ENCODE measurements at places on chromosomes 7 and 10. TPM values are rescaled to one million over a fixed set of nuclear protein-coding genes. Genes with fewer than 3 reads are reported as not detected.

- no peak for DNase-seq
Measured at GRCh38 chr7:140294454-140294853, 103.9 kb downstream of the SLC37A3 start.

- no peak for DNase-seq
Measured at GRCh38 chr10:93028883-93029282, 31.7 kb upstream of the CYP26C1 start.

- DNase-seq: no peak
Measured at GRCh38 chr7:112143136-112143535, 63.1 kb downstream of the DOCK4 start.

Gene VAX1
- total RNA-seq: not detected

DNA sequence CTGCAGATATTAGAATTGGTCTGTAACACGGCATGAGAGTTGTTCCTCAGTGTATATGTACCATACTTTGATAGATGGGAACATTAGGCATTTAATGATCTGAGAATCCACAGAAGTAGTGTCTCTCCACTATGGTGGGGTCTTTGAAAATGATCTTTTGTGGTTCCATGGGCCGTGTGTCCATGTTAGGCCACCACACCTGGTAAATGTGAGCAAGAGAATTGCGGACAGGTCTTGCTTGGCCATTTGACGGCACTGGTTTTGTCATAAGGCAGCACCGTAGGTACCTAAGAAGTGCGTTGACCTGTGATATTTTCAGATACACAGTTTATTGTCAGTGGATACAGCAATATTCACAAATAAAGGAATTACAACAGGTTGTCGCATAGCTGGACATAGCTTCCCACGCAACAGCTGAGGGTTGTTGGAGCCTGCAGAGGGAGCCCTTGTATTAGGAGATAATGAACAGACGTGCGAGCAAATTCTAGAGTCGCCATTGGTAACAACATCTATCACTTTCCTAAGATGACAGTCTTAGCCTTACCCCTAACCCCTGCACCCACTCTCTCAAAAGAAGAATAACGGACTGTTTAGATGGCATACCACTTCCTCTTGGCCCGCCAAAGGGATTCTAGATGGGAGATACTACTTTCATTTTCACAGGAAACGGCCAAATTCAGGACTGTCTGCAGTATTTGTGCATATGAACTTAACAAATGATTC is 111.4 kb downstream of the COL28A1 start:
- peak; percentile 56 for DNase-seq

Gene CDC14C
- total RNA-seq: not detected

DNA sequence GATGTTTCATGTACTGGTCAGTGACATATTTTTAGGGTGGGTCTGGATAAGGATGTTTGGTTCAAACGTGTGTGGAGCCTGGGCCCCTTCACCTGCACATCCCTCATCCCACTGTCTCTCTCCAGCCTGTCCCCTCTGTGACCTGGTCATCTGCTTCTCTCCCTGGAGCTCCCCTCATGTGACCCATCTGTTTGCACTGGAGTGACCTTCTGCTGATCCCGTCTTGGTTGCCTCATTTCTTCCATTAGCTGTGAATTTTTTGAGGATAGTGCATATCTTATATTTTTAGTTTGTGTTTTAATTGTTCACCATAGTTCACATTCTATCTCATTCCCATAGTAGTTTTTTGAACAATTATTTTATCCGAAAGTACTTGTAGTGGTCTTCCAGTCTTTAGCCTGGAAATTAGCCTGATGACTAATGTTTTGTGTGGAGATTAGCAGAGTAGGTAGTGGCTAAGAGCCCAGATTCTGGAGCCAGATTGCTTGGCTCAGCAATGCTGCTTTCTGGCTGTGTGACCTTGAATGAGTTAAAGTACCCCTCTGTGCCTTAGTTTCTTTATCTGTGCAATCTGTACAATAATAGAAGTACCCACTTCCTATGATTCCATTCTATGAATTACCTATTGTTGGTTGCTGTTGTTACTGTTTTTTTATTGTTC is 224.5 kb downstream of the LRMDA start:
- no peak for DNase-seq

Gene ADCYAP1R1
- total RNA-seq: 0.35 TPM

Gene NEURL1
- 45.7 TPM for total RNA-seq

GRCh38 chr7:20735346-20736065 is 51.2 kb downstream of the SP8 start:
- DNase-seq: no peak

Gene MYOF
- 23.5 TPM for total RNA-seq

DNA sequence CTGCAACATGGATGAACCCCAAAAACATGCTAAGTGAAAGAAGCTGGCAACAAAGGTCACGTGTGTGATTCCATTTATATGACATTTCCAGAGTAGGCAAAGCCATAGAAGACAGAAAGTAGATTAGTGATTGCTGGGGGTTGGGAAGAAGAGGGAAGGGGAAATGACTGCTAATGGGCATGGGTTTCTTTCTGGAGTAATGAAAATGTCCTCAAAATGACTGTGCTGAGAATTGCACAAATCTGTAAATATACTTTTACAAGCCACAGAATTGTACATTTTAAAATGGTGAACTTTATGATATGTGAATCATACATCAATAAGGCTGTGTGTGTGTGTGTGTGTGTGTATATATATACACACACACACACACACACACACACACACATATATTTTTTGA is 15.8 kb downstream of the MMS19 start:
- no peak for DNase-seq

DNA sequence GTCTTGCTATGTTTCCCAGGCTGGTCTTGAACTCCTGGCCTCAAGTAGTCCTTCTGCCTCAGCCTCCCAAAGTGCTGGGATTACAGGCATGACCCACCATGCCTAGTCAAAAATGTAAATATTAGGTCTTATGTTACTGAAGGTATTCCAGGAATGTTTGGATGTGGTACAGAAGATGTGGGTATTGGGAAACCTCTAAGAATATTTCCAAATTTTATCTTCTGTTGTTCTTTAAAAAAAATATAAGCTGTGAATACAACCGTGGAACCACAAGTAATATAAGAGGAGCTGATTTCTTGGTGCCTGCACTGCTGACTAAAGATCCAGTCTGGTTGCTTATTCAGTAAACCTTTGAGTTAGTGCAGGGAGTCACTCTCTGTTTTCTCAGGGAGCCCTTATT is 178.3 kb downstream of the AUTS2 start:
- no peak for DNase-seq

- peak; percentile 34 for DNase-seq
Measured at GRCh38 chr10:86652361-86653202, 1.8 kb upstream of the OPN4 start.

Gene NUDT13
- total RNA-seq: 2.8 TPM

GRCh38 chr7:57867884-57868701 is 418.1 kb downstream of the ZNF716 start:
- no peak for DNase-seq

GRCh38 chr7:103888603-103889153 is 100.8 kb downstream of the RELN start:
- no peak for DNase-seq

DNA sequence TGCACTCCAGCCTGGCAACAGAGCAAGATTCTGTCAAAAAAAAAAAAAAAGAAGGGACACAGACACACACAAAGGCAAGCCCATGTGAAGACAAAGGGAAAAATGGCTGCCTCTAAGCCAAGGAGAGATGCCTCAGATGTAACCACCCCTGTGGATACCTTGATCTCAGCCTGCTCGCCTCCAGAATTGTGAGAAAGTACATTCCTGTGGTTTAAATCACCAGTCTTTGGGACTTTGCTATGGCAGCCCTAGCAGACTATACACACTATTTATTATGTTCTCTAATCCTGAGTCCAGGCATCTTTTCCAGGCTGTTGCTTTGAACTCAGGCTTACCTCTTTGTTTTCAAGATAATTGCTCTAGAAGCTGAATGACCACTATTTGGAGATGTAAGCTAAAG is 494.3 kb downstream of the GALNT17 start:
- DNase-seq: no peak

Gene SPDYE8
- not detected for total RNA-seq

- DNase-seq: no peak
Measured at GRCh38 chr10:126736727-126737126, 66.2 kb upstream of the C10orf90 start.

- no peak for DNase-seq
Measured at GRCh38 chr7:83691095-83691494, 42.2 kb upstream of the SEMA3E start.

Gene ST7
- total RNA-seq: 28.7 TPM

Gene CALCR
- total RNA-seq: not detected

Gene ITPRID1
- 7.4 TPM for total RNA-seq

- no peak for DNase-seq
Measured at GRCh38 chr10:43867667-43868565, 219.2 kb upstream of the ZNF32 start.

DNA sequence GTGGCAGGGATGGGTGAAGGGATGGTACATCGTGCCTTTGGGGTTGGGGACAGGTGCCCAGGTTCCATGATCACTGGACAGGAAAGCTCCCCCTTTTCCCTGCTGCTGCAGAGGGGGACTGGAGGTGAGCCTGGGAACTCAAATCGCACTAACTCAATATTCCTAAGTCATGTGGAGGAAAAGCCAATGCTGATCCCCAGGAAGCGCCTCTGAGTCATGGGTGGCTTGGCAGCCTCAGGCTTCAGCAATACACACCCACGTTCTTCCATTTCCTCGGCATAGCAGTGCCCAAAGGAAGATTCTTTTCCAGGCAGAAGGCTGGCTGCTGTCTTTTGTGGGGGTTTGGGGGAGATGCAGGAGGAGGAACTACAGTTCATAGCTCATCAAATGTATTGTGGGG is 165.8 kb downstream of the CCDC3 start:
- DNase-seq: no peak

Gene ABCB4
- total RNA-seq: 1.2 TPM

- DNase-seq: no peak
Measured at GRCh38 chr10:44325157-44325556, 59.7 kb downstream of the CXCL12 start.

- DNase-seq: no peak
Measured at GRCh38 chr10:87683356-87683755, 23.7 kb downstream of the PAPSS2 start.

DNA sequence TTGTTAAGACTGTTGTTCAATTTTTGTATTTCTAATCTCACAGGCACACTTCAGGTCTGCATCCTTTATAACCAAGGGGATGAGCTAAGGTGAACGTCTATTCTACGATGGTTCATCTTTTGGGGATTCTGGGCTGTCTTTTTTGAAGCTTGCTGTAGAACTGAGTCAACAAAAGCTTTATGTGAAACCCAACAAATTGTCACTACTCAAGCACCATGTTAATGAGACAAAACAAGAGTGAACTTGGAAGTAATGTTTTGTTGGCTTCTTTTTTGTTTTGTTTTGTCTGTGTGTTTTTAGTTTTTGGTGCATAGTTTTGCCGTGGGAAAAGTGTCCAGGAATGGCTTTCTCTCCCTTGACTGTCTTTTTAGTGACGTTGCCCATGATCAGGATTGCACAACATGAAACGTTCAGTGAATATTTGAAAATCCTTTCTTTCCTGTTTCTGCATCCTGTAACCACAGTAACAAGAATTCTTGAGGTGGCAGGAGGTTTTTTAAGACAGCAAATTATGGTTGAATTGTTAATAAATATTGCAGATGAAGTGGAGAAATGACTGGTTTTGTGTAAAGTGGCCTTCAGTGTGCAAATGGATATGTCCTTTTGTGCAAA is 65.6 kb downstream of the WIPF3 start:
- no peak for DNase-seq

- no peak for DNase-seq
Measured at GRCh38 chr7:44618753-44619152, 12.3 kb downstream of the OGDH start.

Gene GPR85
- not detected for total RNA-seq

- DNase-seq: no peak
Measured at GRCh38 chr7:106862317-106863089, 2.6 kb upstream of the PIK3CG start.

- DNase-seq: no peak
Measured at GRCh38 chr10:12945690-12946359, 55.7 kb downstream of the CCDC3 start.
